ENCODE measurements at places on chromosomes 7 and 10. TPM values are rescaled to one million over a fixed set of nuclear protein-coding genes. Genes with fewer than 3 reads are reported as not detected.

Gene NKX6-2
- total RNA-seq, result not detected

Gene ZNF239
- total RNA-seq, result 0.15 TPM

Gene GAD2
- not detected for total RNA-seq

Gene FAM20C
- total RNA-seq, result not detected

Gene RHOBTB1
- 0.05 TPM for total RNA-seq

Gene GIMAP6
- 85.9 TPM for total RNA-seq

Gene DDC
- total RNA-seq, result not detected

Gene IQCE
- 12.7 TPM for total RNA-seq

DNA sequence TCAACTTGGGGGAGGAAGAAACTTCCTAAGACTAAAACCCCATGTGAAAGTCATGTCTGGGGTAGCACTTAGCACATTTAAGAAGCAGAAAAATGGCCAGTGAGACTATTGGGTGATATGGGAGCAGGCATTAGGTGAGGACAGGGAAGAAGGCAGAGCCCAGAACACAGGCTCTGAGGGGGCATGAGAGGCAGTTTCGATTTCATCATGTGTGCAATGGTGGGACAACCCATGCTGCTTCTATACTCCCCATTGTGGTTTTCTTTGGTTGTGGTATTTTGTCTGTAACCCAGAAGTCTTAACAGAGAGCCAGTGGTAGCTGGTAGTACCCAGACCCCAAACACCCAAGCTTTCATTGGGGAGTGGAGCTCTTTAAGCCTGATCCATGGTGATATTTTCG is 752.0 kb downstream of the GRID1 start:
- DNase-seq, result no peak

GRCh38 chr10:11064832-11065231 is 47.2 kb downstream of the CELF2 start:
- DNase-seq, result no peak

GRCh38 chr7:97002555-97003261 is 2.6 kb upstream of the DLX6 start:
- no peak for DNase-seq

- no peak for DNase-seq
These were observed 24.5 kb upstream of the GOLGA7B start for GRCh38 chr10:97825020-97825760.

- no peak for DNase-seq
These were observed 600 bp upstream of the LGI1 start for GRCh38 chr10:93757136-93757535.

DNA sequence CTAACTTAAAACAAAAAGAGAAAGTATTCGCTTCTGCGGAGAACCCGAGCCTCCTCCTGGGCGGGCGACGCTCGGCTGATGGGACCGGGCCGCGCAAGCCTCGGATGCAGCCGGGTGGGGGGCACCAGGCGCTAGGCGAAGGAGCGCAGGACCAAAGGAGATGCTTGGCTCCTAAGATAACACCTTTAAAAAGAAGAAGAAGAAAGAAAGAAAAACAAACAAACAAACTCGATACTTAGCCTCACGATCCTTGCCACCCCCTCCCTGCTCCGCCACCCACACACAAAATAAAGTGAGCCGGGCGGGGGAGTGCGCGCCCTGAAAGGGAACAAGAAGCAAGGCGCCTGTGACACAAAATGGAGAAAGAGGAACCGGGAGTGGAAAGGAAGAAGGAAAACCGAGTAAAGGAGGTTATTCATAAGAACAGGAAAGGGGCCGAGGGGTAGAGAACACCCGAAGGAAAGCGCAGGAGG is 34.0 kb upstream of the EBLN1 start:
- peak; percentile 78 for DNase-seq

- no peak for DNase-seq
These were observed 8.4 kb downstream of the GIGYF1 start for GRCh38 chr7:100685631-100686145.

DNA sequence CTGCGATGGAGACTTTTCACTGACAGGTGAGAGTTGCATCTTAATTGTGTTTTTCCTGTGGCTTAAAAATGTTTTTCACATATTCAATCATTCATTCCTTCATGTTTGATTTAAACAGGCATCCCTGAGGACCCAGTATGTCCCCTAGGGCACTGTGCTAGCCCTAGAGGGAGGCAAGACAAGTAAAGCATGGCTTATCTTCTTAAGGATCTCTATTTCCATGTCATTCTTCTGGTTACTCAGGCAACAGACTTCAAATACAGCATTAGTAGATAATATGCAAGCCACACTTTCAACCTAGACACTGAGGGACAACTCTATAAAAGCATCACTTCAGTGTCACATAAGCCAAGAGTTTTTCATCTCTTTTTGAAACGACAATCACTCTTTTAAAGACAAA is 29.2 kb downstream of the CDK1 start:
- DNase-seq, result no peak

- DNase-seq, result no peak
These were observed 203.1 kb downstream of the ELMO1 start for GRCh38 chr7:37245590-37245989.

DNA sequence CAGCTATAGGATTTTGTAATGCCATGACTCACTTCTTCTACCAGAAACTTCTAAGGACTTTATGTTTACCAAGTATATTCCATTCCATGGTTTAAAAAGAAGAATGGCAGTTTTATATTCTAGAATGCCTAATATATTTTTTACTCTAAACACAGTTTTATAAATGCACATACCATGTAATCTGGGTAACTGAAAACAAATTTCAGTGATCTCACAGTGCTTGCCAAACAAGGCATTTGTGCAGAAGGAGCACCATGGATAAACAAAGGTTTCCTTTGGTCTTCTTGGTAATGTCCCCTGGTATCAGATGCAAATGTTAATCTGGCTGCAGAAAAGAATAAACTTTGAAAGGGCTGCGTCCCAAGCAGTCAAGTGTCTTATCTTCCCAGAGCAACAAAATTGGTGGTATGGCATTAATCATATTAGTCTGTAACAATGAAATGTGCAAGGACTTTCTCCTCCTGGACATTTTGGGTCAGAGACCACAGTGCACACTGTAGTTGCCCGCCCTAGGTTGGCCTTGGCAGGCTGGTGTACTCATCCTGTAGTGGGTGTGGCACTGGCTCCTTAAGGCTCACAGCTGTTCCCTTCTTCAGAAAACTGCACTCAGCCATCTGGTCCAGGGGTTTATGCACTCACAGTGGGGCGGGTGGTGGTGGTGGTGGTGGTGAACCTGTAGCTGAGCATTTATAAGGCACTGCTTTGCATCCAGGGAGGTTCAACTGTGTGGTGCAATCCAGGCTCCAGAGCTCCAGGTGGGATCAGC is 56.7 kb downstream of the LAMB4 start:
- no peak for DNase-seq

DNA sequence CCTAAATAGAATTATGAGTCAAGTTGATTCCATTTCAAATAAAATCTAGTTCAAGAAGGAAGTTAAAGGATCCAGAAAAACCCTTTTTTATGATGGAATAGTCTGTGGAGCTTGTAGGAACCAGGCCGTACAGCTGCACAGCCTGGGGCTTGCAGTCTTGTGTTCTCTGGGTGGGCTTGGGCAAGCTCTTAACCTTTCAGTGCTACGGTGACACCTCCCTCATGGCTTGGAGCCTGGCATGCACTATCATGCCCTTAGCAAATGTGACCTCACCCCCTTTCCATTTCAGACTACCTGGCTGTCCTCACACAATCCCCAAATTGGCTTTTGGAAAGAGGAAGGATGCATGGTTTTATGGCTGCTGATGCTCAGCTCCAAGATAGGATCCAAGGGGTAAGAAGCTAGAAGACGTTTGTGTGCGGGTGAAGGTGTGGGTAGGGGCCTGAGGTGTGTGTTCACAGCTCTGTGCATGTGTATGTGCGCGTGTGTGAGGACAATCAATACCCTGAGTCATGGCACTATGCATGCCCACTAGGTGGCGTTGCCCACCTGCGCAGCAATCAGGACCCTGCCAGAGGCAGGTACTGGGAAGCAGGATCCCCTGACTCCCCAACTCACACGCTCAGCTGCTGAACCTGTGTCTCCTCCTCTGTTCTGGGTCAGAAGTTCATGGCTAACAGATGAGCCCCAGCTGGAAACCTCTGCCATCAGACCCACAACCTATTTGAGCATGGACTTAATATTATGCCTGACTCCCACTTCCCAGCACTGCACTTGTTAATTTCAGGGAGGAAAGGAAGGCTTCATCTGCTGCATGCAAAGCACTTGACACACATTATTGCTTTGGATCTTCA is 113.4 kb downstream of the PTPN20 start:
- DNase-seq, result peak; percentile 68

DNA sequence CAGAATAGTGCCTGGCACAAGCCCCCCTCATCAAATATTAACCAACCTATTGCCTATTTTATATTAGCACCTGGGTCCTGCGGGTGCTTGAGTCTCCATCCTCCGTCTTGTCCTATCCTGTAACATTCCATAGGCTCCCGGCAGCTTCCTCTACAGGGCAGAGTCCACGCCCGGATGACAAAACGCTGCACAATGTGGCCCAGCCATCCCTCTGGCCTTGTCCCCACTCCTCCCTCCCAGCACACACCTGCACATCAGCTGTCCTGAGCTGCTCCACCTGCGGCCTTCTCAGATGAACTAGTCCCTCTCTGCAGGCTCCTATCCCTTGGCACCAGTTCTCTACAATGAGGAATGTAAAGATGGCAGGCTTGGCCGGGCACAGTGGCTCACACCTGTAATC is 153.5 kb upstream of the PDE1C start:
- no peak for DNase-seq

- DNase-seq, result no peak
These were observed 265.4 kb downstream of the SKIDA1 start for GRCh38 chr10:21260066-21260465.

- no peak for DNase-seq
These were observed 180.3 kb upstream of the MKI67 start for GRCh38 chr10:128306535-128306934.

- peak; percentile 63 for DNase-seq
These were observed 20.3 kb upstream of the IGF2BP3 start for GRCh38 chr7:23490357-23491135.
